CD8-positive, alpha-beta T cell (primary cell): ENCODE measurements at places on chromosomes 2 and 18.

DNA sequence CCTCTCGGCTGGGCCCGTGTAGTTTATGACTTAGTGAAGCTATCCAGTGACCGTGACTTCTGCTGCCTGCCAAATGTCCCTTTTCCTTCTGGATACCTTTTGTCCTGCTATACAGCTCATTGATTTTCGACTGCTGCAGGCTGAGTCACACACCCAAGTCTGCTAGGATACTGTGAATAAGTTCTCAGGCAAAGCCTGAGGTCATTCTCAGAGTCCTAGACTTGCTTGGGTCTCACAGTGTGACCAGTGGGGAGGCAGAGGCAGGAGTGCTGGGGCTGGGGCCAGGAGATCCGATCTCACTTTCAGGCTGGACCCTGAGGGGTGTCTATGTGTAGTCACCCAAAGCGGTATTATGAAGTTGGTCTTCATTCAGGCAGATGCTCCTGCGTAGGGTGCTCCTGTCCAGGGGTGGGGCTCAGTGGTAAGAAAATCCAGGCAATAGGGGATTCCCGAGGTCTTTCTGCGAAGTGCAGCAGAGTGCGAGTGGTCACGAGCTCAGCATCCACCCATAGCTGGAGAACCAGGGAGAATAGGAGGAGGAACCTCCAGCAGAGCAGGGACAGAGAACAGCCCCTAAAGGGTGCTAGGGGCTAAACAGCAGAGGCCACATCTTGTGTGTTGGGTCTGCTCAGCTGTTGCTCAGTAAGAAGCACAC lies 268.6 kb upstream of the NCKAP5 start:
- DNase-seq = no peak

DNA sequence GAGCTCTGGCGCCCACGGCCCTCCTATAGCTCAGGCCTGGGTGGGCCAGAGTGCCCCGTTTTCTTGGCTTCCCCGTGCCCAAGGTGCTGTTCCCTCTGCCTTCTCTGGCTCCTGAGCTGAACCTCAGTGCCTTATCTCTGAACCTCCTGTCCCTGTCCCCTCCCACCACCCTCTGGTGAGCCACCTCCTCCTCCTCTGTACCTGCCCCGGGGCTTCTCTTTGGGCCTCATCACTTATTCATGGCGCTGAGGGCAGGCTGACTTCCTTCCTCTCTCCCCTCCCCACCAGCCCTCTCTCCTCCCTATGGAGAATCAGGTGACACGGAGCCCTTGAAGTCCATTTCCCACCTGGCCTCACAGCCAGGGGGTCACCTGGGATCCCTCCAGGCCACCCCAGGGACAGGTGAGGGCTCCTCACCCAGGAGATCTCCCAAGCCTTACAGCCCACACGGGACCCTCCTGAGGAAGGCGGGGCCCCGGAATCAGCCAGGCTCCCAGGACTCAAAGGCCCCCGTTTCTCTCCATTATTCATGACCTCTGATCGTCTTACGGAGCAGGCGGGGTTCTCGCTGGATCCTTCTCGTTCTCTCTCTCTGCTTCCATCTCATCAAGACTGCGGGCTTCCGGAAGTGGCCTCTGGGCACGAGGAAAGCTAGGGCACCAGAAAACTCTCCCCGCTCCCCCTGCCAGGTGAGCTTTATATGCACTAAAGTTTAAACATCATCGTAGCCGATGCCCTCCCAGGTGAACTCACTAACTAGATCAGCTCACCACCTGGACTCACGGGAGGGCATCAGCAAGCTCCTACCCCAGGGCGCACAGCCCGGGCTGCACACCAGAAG lies at the start of gene LOXHD1:
Gene LOXHD1 (minus strand): TSS at position 106 of the 841 bp plus-strand sequence. CDS start 187 bp downstream, outside the sequence.
- DNase-seq = no peak

DNA sequence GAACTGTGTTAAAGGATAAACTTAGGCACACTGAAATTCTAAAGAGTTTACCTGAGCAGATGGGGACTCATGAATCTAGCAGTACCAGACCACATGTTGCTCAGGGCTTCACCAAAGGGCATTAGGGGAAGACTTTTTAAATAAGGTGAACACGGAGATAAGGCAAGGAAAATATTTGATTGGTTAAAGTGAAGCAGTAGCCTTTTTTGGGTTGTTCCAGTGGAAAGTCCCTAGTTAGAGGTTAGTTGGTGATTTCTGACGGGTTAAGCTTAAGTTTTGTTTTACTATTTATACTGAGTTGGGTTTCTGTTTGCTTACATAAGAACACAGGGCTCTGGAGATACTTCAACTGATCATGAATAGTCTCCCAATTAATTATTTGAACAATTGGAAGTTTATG lies 722.5 kb downstream of the SOCS6 start:
- no peak for DNase-seq

DNA sequence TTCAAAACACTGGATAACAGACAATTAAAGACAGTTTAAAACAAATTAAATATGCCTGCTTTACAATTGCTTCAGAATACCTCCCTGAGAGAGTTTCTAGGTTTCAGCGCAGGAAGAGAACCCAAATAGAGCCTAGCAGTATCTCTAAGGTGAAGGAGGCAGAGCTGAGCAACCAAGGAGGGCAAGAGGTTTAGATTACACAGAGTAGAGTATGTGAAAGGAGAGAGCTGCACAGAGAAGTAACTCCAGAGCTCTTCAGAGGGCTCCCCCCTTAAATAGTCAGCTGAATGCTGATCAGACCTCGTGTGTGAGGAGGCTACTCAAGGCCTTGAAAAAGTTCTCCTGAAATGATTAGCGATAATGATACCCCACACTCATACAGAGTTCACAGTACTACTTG lies 386.5 kb upstream of the TCF4 start:
- DNase-seq = no peak

DNA sequence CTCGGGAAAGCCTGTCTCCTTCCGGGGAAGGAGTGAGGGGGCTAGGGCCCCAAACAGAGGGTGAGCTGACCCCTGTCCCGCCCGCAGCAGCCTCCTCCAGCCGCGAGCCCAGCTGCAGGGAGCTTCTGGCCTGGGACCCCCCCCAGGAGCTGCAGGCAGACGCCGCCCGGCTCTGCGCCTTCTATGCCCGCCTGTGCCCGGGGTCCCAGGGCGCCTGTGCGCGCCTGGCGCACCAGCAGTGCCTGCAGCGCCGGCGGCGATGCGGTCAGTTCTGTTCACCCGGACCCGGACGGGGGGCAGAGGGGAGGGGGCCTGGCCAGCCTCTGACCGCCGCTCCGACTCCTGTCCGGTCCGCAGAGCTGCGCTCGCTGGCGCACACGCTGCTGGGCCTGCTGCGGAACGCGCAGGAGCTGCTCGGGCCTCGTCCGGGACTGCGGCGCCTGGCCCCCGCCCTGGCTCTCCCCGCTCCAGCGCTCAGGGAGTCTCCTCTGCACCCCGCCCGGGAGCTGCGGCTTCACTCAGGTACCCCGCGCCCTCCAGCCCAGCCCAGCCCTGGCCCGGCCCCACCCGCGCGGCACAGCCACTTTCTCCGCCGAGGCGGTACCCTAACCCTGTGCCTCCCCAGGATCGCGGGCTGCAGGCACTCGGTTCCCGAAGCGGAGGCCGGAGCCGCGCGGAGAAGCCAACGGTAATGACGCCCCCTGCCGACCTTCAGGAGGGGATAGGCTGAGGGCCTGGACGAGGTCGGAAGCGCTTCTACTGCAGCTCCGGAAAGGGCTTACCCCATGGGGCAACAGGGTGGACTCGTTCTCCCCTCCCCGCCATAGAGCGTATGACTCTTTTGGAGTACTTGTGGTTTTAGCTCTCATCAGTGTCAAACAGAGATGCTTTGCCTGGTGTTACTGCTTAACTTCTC lies 2.0 kb upstream of the CHRND start:
- no peak for DNase-seq

- DNase-seq = no peak
Measured at GRCh38 chr2:234339011-234339410, 157.9 kb downstream of the ARL4C start.

- DNase-seq = no peak
Measured at GRCh38 chr18:53984021-53984420, 240.4 kb downstream of the MBD2 start.

DNA sequence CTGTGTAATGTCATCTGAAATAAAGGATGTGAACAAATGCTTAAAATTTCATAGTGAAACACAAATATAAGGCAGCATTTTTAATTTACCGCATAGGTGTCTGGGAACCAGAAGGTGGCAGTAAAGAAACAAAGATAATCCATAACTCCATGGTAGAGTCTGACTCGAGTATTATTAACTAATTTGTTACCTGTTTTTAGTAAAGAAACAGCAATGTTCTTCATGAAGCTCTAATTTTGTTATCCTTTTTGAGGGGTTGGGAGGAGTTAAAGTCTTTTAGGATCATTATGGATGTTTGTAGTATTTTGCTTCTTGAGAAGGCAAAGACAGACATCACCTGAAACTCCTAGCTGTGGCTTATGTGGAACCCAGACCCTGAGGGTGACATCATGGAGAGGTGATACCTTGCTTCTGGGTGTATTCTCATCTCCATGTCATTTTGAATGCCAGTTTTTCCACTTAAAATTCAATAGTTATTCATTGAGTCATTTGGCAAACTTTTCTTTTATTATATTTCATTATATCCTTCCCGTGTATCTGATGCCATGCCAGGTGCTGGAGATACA lies 286.2 kb upstream of the EPAS1 start:
- peak; percentile 50 for DNase-seq

DNA sequence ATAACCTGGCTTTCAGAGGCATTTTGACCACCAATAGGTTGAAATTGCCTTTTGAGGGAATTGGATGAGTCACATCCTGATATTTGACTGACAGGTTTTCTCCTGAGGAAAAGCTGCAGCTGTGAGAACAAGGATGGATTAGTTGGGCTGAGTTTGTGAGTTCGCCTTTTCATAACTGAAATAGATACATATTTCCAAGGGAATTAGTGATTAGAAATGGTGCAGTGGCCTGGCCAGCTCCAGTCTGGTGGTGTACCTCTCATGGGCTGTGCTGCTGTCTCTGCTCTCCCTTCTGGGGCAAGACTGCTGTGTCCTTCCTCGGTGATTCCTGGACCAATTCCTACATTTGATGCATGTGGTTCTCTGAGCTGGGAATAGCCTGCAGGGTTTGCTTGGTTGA lies 341.3 kb downstream of the TSN start:
- no peak for DNase-seq

GRCh38 chr2:43193652-43194120 lies 32.7 kb downstream of the ZFP36L2 start:
- DNase-seq = no peak

DNA sequence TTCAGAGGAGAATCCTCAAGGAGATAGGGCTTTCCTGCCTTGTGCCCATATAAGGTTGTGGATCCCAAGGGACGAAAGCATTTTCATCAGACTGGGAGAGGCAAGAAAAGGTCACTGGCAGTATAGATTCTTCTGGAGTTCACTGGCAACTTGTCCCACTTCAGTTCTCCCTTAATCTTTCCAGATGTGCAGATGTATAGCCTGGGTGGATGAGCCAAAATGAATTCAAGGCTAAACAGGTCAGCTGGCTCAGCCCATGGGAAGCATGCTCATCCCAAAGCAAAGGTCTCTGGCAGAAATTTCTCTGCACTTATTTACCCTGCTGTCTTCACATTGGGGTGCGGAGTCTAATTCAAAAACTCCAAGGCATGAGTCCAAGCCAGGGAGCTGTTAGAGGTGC lies 148.9 kb upstream of the TNP1 start:
- no peak for DNase-seq

GRCh38 chr2:45156605-45157004 lies 147.4 kb upstream of the SIX2 start:
- DNase-seq = no peak

DNA sequence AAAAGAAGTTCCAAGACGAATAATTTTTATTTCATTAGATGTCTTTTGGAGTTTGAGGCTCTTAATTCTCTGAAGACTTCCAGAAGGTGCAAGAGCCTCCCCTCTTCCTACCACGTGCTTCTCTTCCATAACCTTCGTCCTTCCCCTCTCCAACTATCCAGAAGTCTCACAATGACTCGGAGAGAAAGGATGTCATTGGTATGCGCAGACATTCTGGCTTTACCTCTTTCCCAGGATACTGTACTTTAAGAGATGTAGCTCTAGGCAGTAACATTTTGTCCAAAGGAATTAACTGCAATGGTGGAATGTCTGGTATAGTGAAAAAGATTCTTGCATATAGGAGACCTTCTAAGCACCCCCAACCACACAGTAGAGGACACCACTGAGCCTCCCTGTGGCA lies 249.0 kb upstream of the OSR1 start:
- DNase-seq = no peak
